T-helper 2 cell treated with Interferon-gamma antibody and Interleukin-4, amounts not matched to agents 5 μg/mL and 100 μg/mL, for 36 hours (primary cell): ENCODE measurements at places on chromosomes 3 and 15.
A peak's percentile ranks its signal among the peaks of the same experiment; 100 is the strongest.

DNA sequence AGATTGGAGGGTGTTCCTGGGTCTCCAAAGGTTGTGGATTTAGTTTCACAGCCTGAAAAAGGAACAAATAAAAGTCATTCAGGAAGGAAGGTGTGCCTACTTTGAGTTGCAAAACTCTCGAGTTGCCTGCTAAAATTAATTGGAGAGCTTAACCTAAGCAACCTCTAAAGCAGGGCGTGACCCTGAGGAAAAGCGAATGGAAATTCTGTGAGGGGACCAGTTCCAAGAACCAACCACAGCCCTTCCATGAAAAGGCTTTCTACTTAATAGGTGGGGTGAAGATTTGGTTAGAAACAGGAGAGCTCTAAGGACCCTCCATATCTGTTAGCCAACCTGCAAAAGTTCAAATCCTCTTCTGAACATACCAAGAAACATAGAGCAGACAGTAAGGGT is 1.5 kb downstream of the CD80 start:
- H3K4me1 ChIP-seq = peaks cover 32% of the 10 kb centered on the region
- H3K27me3 ChIP-seq = no peaks in the 10 kb centered on the region
- H3K27ac ChIP-seq = peak overlapping the region; percentile 82
- H3K4me3 ChIP-seq = peak overlapping the region; percentile 73
- peaks cover 20% of the 10 kb centered on the region for H3K36me3 ChIP-seq

GRCh38 chr3:161049683-161050248 is 55.4 kb downstream of the B3GALNT1 start:
- H3K36me3 ChIP-seq = no peaks in the 10 kb centered on the region
- H3K27me3 ChIP-seq = no peaks in the 10 kb centered on the region
- H3K4me3 ChIP-seq = no peak overlapping the region
- DNase-seq = no peak
- H3K4me1 ChIP-seq = no peaks in the 10 kb centered on the region
- no peak overlapping the region for H3K27ac ChIP-seq

DNA sequence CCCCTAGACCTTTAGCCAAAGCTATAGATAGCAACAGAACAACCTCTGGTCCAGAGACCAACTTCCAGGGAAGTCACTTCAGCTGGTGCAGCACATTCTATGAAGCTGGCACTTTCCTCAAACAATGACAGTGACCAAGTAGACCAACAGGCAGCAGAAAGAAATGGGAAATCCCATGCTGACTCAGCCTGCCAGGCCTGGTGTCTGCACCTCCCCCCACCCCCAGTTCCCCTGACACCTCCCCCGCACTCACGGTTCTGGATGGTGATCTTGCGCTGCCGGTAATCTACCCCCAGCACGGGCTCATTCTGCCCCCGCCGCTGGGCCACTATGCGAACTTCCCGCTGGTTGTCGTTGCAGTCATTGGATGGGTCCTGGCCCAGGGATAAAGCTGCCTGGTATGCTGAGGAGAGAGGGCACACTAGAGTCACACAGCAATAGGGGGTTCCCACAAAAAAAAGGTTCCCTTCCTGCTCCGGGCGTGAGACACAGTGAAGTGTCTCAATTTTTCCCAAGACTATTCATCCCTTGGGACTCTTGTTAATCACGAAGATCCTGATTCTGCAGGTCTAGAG is 17.0 kb downstream of the ILDR1 start:
- H3K36me3 ChIP-seq = no peaks in the 10 kb centered on the region
- peaks cover 25% of the 10 kb centered on the region for H3K4me1 ChIP-seq
- no peak overlapping the region for H3K4me3 ChIP-seq
- DNase-seq = no peak
- H3K27me3 ChIP-seq = peaks cover 6% of the 10 kb centered on the region
- H3K27ac ChIP-seq = no peak overlapping the region

GRCh38 chr15:81625896-81626295 is 251.9 kb upstream of the TMC3 start:
- H3K4me1 ChIP-seq = no peaks in the 10 kb centered on the region
- H3K36me3 ChIP-seq = no peaks in the 10 kb centered on the region
- H3K4me3 ChIP-seq = no peak overlapping the region
- H3K27me3 ChIP-seq = no peaks in the 10 kb centered on the region
- DNase-seq = no peak

GRCh38 chr15:77168616-77169015 is 97.7 kb upstream of the TSPAN3 start:
- H3K4me1 ChIP-seq = peaks cover 13% of the 10 kb centered on the region
- H3K36me3 ChIP-seq = no peaks in the 10 kb centered on the region

- peaks cover 20% of the 10 kb centered on the region for H3K27me3 ChIP-seq
- no peak for DNase-seq
- no peak overlapping the region for H3K4me3 ChIP-seq
- no peak overlapping the region for H3K27ac ChIP-seq
- H3K36me3 ChIP-seq = no peaks in the 10 kb centered on the region
These were observed 408.2 kb upstream of the THBS1 start for GRCh38 chr15:39172380-39173281.

- no peak overlapping the region for H3K27ac ChIP-seq
- peaks cover 23% of the 10 kb centered on the region for H3K4me1 ChIP-seq
- H3K27me3 ChIP-seq = peaks cover 14% of the 10 kb centered on the region
- H3K36me3 ChIP-seq = no peaks in the 10 kb centered on the region
These were observed 94.1 kb upstream of the ATP2B2 start for GRCh38 chr3:10599444-10599843.
